Erythroblast (primary cell): ENCODE measurements at places on chromosomes 11 and 22.

- no peak for DNase-seq
Observed at GRCh38 chr11:36061471-36061870, 117.6 kb downstream of the LDLRAD3 start.

DNA sequence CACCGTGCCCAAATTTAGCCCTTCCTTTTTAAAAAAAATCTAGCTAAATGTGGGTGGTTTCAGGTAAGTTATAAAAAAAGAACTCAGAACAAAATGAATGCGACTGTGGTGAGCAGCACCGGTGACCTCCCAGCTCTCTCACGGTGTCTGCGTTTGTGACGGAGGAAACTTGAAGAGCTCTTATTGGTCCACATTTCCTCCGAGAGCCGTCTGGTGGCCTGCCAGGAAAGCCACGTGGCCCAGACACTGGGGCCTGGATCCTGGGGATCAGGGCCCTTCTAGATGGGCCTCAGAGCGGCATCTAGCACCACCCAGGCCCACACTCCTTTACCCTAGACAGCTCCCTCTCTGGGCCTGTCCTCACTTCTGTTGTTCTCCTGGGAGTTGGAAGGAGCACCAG is 39.5 kb downstream of the B3GAT1 start:
- DNase-seq, result no peak

DNA sequence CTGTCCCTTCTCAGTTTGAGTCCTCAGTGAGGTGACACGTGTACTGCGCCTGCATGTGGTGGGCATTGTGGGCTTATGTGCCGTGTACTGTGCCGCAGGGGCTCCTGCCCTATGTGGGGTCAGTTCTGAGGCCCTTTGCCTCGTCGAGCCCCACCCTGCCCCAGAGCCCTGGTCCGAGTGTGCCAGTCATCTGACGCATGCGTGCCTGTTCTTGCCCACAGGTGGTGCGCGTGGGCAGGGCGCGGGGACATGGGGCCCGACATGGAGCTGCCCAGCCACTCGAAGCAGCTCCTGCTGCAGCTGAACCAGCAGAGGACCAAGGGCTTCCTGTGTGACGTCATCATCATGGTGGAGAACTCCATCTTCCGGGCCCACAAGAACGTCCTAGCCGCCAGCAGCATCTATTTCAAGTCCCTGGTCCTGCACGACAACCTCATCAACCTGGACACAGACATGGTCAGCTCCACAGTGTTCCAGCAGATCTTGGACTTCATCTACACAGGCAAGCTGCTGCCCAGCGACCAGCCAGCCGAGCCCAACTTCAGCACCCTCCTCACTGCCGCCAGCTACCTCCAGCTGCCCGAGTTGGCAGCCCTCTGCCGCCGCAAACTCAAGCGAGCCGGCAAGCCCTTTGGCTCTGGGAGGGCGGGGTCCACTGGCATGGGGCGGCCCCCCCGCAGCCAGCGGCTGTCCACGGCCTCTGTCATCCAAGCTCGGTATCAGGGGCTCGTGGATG is 22.3 kb upstream of the TMEM191C start:
- no peak for DNase-seq

DNA sequence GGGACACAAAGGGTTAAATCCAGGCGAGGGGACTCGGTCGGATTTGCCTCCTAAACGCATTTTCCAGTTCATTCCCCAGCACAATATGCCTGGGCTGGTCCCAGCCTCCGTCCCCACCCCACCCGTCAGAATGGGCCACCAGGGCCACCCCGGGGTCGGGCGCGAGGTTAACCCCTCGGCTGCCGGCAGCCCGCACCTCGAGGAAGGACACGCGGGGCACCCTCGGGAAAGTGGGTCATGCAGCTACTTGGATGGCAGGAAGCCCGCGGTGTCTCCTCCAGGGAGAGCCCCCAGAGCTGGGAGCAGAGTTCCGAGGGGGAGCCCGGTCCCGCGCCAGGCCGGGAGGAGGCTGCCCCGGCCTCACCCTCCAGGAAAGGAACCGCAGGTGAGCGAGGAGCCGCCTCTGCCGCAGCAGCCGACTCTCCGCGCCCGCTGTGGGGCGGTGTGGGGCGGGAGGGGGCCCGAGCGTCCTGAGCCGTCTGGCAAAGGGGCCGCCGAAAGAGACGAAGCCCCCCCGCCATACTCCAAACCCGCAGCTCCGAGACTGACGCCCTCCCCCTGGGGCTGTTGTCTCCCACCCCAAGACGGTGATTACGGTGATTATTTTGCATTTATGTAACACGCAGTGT is 1.4 kb downstream of the NECTIN1 start:
- no peak for DNase-seq

DNA sequence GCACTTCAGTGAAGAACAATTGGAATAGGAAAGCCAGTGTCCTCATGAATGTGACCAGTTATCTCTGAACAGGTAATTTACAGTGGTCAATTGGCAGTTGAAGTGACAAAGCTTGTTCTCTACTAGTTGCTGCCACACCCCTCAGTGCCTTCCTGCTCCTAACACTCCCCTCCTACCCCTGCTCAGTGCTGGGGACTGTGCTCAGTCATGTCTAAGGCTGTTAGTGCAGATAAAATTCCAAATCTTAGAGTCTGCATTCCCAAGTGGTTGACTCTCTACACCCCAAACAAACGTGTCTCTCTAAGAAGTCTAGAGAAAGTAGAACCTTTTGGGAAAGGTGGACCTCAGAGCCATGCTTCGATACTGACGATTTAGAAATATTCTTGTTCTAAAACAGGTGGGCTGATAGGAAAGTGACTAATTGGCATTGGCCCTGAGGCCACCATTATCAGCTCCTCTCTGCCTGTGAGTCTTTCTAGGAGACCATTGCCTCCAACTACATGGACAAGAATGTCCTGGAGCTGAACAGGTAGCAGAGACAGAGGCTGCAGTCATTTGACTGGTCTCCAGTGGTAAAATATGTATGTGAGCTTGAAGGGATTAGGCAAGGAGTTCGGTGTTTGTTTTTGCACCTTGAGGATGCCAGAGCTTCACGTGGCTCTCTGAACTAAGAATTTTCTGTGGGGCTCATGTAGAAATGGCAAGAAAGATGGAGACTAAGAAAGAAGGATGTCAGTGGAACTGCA is 22.1 kb upstream of the NNMT start:
- no peak for DNase-seq

DNA sequence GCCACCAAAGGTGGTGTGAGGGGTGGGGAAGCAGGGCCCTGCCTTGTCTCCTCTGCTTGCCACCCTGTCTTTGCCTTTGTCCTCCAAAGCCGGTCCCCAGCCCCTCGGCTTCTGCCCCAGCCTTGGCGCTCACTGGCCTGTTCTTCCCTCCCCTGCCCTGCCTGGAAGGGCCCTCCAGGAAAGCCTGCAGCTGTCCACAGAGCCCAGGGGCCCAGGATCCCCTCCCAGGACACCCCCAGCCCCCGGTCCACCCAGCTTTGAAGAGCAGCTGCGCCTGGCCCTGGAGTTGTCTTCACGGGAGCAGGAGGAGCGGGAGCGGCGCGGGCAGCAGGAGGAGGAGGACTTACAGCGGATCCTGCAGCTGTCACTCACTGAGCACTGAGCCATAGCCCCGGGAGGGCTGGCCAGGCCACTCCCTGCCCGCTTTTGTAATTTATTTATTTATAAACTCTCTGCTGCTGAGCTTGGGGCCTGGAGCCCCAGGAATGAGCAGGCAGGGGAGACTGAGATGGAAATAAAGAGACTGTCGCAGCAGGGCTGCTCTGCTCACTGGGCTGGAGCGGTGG is 1.3 kb upstream of the SSH3 start:
- no peak for DNase-seq
